Stimulated activated CD4-positive, alpha-beta T cell treated with anti-CD3 and anti-CD28 coated beads, Interleukin-1b, Interleukin-23, amount 100 ng/mL, for 4 hours (primary cell): ENCODE measurements at places on chromosomes 6 and 20.

DNA sequence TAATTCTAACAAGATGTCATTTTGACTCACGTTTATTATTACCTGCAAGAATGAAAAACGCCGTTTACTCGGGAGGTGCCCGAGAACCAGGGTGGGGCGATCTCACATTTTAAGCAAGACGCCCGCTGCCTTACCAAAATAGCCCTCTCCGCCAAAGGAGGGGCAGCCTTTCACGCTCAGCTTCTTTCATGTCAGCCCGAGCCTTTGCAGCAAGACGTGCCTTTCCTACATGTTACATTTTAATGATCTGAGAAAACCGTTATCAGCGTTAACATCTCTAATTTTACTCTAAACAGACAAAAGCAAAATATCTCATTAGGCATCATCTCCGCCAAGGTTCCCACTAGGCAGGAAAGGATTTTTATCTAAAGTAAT, 2.0 kb downstream of the BACH2 start:
- no peak for DNase-seq

- DNase-seq = no peak
Observed at GRCh38 chr6:15501826-15502445, 160.9 kb downstream of the DTNBP1 start.

DNA sequence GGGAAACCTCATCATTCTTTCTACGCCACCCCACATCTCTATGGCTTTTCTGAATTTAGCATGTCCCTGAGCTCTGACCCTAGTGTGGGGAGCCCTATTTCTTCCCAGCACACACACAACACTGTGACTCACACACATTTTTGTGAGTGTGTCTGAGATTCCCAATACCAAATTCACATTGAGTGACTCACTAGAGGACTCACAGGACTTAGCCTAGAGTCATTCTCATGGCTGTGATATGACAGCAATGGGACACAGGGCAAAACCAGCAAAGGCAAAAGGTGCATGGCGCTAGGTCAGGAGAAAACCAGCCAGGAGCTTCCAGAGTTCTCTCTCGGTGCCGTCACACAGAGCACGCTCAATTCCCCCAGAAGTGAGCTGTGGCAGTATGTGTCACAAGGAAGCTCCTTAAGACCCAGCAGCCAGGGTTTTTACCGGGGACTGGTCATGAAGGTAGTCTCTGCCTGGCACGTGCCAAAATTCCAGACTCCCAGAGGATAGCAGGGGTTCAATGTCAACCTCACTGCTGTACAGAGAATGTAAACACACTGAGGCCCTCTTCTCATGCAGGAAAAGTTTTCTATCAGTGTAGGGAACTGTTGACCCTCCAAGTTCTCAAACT, 6.2 kb downstream of the CSTL1 start:
- no peak for DNase-seq

DNA sequence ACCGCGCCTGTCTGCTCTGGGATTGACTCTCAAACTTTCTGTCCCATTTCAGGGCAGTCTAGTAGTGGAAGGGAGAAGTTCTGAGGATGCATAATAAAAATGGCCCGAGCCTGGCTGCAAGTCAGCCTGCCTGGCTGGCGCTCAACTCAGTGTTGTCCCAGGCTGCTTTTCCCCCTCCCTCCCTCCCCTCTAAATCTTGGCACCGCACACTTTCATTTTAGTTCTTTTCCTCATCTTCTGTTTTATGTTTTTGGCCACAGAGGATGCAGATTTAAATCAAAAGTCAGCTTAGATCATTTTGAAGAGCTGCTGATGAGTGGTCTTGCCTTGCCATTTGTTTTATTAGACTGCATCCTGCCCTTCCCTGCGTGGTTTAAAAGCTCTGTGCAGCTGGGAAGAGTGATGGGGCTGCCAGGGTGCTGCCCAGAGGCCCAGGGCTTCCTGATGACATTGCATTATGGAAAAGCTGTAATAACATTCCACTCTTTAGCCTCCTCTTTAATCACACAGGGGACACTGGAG, 6.5 kb upstream of the UQCC2 start:
- DNase-seq = no peak

GRCh38 chr6:40925341-40925740, 113.7 kb downstream of the UNC5CL start:
- no peak for DNase-seq

- no peak for DNase-seq
Observed at GRCh38 chr6:142569676-142570075, 267.9 kb downstream of the ADGRG6 start.

- DNase-seq = no peak
Observed at GRCh38 chr20:10328897-10329255, 105.1 kb downstream of the MKKS start.
